Activated CD4-positive, alpha-beta T cell treated with anti-CD3 and anti-CD28 coated beads, Interleukin-2, amount 50 U/mL, for 24 hours (primary cell): ENCODE measurements at places on chromosomes 2 and 18.

DNA sequence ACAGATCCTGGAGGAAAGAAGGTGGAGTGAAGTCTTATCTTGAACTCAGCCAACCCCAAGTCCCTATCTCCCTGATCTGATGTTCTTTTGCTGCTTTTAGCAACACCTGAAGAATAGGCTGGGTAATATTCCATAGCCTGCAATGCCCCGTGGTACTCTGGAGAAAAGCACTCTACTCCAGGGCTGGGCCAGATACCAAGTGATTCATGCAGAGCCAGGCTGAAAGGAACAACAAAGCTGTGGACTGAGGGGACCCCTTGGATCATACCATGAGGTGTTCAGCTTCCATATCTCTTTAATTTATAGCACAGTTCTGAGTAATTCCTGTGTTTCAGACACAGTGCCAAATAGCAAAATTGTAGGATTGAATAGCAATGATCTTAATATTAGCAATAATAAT is 130.6 kb downstream of the NXPH2 start:
- no peak for DNase-seq

DNA sequence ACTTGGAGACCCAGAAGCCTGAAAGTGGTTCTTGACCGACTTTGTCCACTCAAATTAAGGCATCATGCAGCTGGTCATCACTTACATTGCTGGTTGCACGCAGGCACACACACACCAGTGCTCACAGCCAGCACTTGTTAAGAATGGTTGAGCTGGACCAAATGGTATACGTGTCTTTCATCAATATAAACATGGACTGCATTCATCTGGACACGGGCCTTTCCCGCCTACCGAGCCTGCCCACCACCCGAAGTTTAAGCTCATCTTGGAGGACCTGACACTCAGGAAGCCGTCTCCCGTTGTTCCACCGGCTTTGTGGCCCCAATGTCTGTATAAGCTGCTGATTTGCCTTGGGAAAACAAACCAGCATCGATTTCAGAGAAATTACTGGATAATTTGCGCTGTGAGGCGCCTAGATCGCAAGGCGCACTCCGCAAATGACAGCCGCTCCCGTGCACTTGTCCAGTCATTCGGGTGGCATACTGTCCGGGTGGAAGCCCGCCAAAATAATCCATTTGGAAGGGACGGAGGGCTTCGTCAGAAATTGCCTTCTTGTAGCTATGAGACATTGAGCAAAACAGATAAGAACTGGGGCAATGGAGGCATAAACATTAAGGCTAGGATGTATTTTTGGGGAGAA is 40.1 kb upstream of the AKAIN1 start:
- no peak for DNase-seq

- DNase-seq = no peak
Measured at GRCh38 chr2:50575232-50575631, 456.7 kb downstream of the NRXN1 start.

DNA sequence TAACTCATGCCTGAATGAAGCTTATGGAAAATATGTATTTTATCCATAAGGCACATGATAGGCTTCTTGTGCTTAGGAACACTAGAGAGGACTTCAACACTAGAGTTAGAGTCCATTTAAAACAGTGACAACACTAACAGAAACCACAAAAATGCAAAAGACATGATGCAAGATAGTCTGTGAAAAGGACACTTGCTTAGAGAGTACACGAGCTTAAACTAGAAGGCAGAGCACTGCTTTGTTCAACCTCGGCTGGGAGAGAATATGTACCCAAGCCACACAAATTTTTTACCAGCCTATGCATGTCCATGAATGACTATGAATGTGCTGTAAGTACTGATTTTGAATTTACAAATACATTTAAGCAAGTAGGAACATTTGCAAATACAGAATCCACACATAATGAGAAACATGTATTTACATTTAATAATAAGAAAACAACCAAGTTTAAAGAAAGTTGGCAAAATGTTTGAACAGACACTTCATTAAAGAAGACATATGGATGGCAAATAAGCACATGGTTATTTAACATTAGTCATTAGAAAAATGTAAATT is 130.6 kb downstream of the SPOPL start:
- DNase-seq = no peak

DNA sequence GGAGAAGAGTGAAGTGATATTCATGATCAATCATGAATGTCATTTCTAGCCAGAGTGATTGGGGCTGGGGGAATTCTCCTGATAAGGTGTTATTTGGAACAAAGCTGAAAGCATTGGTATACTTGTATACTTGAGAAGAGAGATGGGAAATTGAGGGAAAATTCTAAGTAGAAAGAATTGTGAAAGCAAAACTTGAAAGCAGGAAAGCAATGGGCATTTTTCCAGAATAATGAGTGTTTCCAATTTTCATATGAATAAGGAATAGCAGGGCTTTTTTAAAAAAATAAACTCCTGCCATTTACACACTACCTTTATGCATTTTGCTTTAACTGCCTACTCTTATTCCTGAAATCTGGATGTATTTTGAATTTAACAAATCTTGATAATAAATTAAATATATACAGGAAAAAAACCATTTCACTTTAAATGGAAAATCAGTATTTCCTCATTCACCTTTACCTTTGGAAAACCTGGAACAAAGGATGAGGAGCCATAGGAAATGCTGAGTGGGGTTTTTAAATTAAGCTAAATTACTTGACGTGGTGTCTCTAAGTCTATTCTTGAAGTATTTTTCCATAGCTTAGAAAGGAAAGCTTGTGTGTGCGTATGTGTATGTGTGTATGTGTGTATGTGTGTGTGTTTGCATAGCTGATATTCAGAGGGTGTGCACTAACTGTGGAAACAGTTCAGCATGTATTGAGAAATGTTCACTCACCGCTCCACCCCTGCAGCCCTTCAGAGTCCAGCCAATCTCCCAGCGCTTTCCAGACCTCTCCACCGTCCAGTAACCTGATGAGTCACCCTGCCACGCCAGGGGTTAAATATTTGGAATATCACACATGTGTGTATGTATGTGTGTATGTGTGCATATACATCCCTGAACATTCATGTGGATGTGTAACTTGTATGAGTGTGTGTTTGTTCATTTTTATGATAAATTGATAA is 427.3 kb downstream of the THSD7B start:
- no peak for DNase-seq

- DNase-seq = no peak
Measured at GRCh38 chr2:189165656-189166380, 13.7 kb downstream of the COL5A2 start.

- DNase-seq = no peak
Measured at GRCh38 chr2:148622366-148622765, 22.2 kb upstream of the EPC2 start.

DNA sequence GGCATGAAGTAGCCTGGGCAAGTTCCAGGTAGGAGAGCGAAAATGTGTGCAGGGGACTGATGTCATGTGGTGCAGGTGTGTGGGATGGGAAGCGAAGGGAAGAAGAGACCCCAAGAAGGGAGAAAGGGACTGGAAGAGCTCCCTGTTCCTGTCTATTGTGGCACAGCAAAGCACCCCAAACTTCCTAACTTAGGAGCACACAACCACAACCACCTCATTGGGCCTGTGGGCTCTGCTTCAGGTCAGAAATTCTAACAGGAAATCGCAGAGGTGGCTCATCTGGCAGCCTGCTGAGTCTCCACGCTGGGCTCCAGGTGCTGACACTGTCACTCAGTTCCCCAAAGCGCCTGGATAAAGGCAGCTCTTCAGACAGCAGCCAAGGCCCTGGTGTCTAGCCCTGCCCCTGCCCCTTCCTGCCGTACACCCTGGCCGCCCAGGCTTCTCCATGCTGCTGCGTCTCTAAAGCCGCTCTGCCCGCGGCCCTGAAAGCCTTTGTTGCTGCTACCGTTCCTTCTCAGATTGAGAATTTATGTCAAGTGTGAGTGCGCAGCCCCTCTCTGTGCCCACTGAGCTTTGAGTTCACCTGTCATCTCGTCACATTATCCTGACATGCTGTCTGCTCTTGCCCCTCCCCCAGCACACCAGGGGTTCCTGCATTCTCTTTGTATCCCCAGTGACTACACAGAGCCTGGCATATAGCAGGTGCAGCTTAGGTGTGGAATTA is 140.2 kb upstream of the BCL2L11 start:
- no peak for DNase-seq

- DNase-seq = no peak
Measured at GRCh38 chr18:65403534-65403933, 347.3 kb upstream of the CDH7 start.

- DNase-seq = no peak
Measured at GRCh38 chr2:168789776-168790175, 12.7 kb upstream of the NOSTRIN start.

DNA sequence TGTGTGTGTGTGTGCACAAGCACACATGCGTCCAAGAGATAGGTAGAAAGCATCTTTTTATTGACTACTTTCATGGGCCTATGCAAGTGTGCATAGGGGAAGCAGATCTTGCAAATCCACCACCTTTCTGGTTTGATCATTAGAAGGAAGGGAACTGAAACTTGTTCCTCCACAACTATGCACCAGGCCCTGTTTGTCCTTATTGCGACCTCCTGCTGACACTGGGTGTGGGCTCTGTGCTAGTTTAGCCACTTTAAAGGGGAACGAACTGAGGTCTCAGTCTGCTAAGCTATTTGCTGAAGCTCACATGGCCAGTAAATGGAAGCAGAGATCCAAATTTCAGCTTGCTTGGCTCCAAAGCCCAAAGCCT is 32.1 kb upstream of the INSIG2 start:
- DNase-seq = no peak

- no peak for DNase-seq
Measured at GRCh38 chr2:100554798-100555407, 7.9 kb upstream of the PDCL3 start.

GRCh38 chr18:32550963-32551362 is 80.3 kb upstream of the GAREM1 start:
- no peak for DNase-seq

DNA sequence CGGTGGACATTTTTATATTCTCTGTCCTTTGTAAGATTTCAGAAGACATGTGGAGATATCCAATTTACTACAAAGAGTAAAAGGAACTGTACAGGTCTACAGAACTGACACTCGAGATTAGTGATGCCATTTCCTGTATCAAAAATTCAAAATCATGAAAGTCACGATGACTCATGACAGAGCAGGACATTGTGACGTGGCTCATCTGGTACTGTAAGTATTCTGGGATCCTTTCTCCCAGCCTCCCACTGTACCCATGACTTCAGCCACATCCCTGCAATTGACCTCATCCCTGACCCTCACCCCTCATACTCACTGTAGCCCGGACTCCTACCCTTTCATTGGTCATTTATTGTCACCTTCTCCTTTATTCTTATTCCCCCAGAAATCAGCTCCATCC is 736.5 kb downstream of the EPHA4 start:
- DNase-seq = no peak

- no peak for DNase-seq
Measured at GRCh38 chr18:49335677-49336076, 124.8 kb downstream of the DYM start.

DNA sequence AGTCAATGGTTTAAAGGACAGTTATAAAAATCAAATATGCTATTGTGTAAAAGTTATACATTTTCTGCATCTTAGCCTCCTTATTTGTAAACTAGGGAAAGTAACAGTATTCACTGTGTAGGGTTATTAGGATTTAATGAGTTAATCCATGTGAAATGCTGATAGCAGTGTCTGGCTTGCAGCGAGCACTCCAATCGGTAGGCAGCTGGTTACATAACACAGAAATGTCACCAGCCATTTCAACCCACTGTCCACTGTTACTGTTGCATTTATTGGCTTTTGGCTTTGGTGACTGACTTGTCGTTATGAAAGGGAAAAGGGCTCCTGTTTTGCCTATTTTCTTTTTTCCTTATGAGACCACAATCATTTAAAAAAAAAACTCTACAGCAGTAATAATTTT is 38.9 kb downstream of the ID2 start:
- no peak for DNase-seq

GRCh38 chr2:220528180-220528675 is 900.8 kb downstream of the SLC4A3 start:
- no peak for DNase-seq

DNA sequence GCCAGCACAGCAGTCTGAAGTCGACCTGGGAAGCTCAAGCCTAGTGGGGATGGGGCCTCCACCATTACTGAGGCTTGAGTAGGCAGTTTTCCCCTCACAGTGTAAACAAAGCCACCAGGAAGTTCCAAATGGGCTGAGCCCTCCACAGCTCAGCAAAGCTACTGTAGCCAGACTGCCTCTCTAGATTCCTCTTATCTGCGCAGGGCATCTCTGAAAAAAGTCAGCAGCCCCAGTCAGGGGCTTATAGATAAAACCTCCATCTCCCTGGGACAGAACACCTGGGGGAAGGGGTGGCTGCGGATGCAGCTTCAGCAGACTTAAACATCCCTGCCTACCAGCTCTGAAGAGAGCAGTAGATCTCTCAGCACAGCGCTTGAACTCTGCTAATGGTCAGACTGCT is 218.4 kb upstream of the VRK2 start:
- DNase-seq = no peak

DNA sequence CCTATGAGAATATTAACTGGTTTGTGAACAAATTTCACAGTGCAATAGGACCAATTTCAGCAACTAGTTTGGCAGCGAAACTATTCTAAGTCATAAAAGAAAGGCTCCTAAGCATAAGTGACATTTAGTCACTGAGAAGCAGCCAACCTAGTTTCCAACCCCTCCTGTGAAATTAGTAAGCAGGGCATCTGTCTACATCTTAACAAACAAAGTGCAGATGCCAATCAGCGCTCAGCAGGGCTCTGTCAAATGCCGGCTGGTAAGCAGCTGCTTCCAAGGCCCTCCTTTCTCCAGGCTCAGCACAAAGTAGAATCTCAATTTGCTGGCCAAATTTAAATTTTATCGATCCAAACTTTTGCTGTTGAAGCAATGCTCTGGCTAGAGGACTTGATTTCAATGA is 124.7 kb downstream of the ICOS start:
- no peak for DNase-seq

DNA sequence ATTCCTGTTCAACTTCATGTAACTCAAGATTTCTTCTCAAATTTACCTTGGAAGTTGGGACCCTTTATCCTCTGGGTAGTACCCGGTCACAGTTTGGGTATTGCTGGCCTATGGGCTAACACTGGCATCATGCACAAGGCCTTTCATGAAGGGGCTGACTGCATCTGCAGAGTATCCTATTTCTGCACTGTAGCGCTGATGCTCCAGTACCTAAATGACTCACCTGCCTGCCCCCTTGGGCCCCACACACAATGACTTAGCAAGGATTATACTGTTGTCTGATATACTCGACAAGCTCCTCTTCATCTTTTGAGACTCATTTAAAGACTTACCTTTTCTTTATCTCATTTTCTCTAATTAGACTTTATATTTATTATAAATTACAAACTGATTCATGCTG is 39.9 kb downstream of the DNAH6 start:
- DNase-seq = no peak

- no peak for DNase-seq
Measured at GRCh38 chr2:220682616-220683015, 889.5 kb downstream of the EPHA4 start.
